ENCODE measurements at places on chromosomes 7 and 10.
A peak's percentile ranks its signal among the peaks of the same experiment; 100 is the strongest.

GRCh38 chr10:76268954-76269353 lies 837.5 kb downstream of the LRMDA start:
- DNase-seq = no peak

DNA sequence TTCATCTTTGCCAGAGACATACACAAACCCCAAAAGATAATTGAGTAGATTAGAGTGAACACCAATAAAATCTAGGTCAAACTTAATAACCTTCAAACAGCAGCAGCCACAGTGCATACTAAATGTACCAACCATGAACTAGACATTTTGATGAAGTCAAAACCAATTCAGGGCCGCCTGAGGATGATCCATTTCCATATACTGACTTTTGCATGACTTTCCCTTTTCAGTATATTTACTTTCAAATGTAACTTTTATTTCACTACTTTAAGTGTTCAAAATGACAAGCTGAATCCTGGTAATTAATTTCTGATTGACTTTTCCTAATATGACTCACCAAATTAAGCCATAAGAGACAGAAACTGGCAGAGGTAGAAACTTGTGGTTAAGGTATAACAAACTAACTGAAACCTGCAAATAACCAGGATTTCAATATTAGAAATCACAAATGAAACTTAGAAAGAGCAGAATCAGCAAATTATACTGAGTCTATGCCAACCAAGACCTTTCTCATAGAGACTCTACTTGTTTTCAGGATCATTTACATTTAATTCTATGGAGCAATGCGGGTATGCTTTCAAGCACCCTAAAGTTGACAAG lies 171.9 kb upstream of the LRRN3 start:
- DNase-seq = no peak

- DNase-seq = no peak
These were observed 220.5 kb downstream of the BAMBI start for GRCh38 chr10:28897617-28898464.

DNA sequence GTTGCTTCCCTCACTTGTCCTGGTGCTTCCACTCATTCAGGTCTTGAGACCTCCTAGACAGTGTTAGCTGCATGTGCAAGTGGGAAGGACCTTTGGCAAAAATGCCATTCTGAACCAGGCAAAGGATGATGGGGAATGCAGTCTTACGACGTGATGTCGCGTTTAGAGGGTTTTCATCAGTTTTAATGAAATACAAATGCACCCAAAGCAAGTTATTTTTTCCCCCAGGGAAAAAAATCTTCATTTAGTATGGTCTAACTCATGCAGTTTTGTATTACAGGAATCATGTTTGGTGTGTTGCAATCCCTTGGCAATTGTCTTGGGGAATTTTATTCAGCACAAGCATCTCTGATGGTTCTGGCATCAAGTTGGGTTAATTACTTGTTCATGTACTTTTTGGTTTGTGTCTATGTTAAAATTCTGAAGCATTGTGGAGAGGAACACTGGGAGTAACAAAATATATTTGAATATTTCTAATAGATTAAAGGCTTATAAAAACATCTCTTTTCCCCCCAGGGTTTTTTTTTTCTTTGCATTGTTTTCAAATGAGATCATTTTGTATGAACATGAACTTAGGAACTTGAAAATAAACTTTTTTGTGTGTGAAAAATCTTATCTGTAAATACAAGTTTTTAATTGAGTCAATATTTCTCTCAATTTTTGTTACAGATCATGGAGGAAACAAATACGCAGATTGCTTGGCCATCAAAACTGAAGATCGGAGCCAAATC lies 188.9 kb downstream of the BICC1 start:
- DNase-seq = no peak

- no peak for DNase-seq
These were observed 140.5 kb downstream of the PRKAG2 start for GRCh38 chr7:151736403-151736909.

- DNase-seq = no peak
These were observed 9.6 kb upstream of the FRMPD2 start for GRCh38 chr10:48284002-48284546.

DNA sequence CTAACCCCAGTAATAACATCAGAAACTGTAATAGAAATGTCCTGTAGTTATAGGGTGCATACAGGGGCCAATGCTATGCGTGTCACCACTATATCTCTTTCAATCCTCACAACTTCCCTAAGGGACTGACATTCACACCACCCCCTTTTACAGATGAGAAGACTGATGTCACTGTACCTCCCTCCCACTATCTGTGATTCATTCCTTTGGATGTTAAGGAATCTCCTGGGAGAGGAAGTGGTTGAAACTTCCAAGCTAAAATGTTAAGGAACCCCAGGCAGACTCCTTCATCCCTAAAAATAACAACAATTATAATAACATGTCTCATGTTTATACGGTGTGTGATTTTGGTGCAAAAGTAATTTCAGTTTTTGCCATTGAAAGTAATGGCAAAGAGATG lies 5.4 kb downstream of the COL13A1 start:
- DNase-seq = no peak

- peak; percentile 70 for DNase-seq
These were observed 55.3 kb downstream of the ELAPOR2 start for GRCh38 chr7:87003872-87004798.

DNA sequence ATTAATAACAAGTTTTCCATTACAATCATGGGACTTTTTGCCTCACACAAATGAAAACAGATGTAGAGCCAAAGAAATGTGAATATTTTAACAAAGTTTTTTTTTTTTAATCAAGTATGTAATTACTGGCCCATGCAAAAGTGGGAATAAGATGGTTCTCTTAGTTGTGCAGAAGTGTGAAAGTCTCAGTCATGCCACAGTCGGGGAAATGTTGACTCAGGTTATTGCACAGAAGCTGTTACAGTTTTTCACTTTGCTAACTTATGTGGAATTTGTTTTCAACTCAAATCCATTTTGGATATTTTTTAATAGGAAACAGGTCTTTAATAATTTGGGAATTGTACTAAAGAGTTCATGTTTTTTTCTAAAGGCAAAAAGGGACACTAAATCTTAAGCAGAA lies 44.0 kb upstream of the CAV2 start:
- no peak for DNase-seq

DNA sequence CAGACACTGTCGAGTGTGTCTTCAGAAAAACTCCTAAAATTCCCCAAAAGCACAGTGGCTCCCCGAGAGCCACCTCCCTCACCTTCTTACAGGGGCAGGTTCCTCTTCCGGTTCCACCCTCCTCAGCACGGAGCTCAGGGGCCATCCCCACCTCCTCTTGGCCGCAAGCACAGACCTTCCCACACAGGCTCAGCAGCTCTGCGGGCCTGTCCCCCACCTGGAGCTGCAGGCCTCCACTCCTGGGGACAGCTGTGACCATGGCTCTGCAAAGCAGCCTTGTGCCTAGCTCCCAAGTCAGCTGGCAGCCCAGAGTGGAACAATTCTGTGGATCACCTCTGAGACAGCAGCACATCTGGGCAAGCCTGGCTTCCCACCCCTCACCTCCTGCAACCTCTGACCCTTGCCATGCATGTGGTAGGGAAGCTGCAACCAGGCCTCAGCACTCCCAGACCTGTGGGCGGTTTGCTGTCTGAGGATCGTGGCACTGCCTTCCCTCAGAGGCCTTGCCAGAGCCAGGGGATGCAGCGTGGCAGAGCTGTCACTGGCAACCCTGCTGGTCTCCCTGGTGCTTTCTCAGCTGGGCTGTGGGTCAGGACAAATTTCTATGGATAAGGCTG lies 79.7 kb downstream of the ALOX5 start:
- no peak for DNase-seq

GRCh38 chr7:81207801-81208200 lies 288.9 kb upstream of the SEMA3C start:
- DNase-seq = no peak

DNA sequence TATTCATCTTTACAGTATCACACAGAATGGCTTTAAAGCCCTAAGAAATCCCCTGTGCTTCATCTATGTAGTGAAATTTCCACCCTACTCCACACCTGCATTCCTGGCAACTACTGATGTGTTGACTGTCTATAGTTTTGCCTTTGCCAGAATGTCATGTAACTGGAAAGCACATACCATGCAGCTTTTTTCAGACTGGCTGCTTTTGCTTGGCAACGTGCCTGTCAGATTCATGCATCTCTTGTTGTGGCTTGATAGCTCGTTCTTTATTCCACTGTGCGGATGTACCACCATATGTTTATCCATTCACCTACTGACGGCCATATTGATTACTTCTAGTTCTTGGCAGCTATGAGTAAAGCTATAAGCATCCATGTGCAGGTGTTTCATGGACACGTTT lies 30.6 kb downstream of the RBM17 start:
- no peak for DNase-seq

GRCh38 chr10:110149259-110149658 lies 58.1 kb upstream of the MXI1 start:
- DNase-seq = no peak

GRCh38 chr7:2820508-2820934 lies 23.6 kb downstream of the GNA12 start:
- DNase-seq = no peak

GRCh38 chr7:138359870-138360559 lies 100.0 kb upstream of the TRIM24 start:
- DNase-seq = no peak

DNA sequence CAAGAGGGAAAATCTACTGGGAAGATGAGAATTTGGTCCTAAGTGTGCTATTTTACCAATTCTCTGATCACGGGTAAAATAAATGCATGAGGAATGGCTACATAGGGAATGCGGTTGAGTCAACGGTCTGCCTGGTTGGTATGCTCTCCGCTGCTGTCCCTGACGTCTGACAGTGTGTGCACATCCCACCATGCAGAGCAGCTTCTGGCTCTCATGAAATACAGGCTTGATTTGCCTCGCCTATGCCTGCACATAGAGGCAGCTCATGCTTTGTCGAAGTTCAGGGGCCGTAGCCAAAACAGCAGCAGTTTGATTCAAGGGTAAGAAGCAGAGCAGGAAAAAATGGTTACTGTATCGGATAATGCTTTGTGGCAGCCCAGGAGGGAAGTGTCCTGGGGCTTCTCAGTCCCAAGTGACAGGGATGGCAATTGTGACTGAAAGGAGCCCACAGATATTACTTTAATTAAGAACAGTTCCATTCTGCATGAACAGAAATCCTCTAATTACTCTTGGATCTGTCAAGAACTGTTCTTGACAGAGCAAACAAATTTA lies 268.4 kb upstream of the SLC26A5 start:
- no peak for DNase-seq

DNA sequence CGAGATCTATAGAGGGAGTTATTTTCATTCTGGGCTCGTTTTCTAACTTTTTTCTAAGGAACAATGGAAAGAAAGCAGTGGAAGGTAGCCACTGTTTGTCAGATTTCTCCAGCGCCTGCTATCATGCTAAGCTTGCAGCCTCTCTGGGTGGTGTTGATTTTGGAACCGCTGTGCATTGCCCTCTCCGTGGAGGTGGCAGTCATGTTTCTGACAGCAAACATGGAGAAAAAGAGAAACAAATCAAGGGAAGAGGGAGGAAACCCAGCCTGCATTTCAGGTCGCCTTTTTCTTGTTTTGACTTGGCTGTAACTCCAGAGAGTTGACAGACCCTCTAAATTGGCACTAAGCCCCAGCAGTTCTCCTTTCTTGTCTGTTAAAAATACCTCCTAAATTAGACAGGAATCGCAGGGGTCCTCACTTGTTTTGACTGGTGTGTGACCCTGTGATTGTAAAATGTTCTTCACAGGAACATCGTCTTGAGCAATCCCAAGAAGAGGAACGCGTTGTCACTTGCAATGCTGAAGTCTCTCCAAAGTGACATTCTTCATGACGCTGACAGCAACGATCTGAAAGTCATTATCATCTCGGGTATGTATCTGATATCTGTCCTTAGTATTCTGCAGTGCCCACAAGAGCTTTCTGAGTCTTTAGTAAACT lies 4.8 kb downstream of the ECHDC3 start:
- no peak for DNase-seq

- no peak for DNase-seq
These were observed 104.3 kb downstream of the AHR start for GRCh38 chr7:17402628-17403278.

DNA sequence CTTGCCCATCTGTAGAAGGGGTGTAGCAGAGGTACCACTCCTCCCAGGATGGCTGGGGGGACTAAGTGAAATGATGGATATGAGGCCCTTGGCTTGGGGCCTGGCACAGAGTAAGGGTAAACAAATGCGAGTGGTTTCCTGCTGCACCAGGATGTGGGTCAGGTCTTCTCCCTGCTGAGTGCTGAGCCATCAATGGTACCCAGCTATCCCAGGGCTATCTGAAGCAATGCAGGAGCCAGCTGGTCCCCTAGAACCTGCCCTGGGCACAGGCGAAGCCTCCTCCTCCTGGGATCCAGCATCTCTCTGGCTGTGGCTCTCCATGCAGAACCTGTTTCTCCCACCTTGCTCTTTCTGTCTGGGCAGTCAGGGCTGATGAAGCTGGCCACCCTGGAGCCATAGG lies 20.9 kb upstream of the GOLGA7B start:
- no peak for DNase-seq

GRCh38 chr7:55006499-55006898 lies 12.3 kb upstream of the EGFR start:
- DNase-seq = no peak

DNA sequence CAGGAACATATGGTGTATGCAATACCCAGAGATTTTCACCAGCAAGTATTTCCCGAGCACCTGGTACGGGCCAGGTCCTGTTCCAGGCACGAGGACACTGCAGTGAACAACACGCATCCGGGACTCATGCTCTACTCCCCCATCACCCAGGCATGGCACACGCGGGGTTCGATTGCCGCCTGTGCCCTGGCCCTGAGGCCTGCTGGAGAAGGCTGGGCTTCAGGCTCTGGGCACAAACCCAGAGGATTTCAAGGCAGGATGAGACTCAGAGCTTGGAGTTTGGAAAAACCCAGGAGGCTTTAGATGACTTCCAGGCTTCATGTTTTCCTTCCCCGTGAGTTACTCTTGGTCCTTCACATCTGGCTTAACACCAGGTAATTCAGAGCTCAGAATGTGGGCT lies 143.5 kb downstream of the NEURL1 start:
- DNase-seq = no peak

DNA sequence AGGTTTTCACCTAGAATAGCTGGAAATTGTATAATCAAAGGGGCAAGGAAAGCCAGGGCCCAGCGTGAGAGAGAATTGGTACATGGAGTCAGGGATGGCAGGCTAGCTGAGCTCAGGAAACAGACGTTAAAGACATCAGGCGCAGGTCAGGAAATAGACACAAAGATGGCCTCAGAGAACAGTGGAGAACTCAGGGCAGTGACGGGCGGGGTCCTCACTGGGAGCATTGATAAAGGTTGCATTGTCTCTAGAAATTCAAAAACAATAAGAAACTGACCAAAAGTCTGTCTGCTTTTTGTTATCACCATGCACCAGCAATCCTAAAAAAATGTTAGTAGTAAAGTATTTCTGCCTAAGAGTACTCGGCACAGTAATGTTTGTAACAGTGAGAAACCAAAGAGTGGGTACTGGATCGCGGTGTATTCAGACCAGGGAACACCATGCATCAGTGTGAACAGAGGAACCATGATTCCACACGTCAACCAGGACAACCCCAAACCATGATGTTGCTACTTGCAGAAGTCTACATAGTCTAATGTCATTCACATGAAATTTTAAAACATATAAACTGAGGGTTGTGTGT lies 81.9 kb upstream of the AUTS2 start:
- DNase-seq = no peak

GRCh38 chr10:133277277-133277992 lies 767 bp upstream of the ADAM8 start:
- DNase-seq = no peak
